Activated CD8-positive, alpha-beta memory T cell treated with anti-CD3 and anti-CD28 coated beads for 1 hour (primary cell): ENCODE measurements at places on chromosomes 2 and 18.
A peak's percentile ranks its signal among the peaks of the same experiment; 100 is the strongest.

DNA sequence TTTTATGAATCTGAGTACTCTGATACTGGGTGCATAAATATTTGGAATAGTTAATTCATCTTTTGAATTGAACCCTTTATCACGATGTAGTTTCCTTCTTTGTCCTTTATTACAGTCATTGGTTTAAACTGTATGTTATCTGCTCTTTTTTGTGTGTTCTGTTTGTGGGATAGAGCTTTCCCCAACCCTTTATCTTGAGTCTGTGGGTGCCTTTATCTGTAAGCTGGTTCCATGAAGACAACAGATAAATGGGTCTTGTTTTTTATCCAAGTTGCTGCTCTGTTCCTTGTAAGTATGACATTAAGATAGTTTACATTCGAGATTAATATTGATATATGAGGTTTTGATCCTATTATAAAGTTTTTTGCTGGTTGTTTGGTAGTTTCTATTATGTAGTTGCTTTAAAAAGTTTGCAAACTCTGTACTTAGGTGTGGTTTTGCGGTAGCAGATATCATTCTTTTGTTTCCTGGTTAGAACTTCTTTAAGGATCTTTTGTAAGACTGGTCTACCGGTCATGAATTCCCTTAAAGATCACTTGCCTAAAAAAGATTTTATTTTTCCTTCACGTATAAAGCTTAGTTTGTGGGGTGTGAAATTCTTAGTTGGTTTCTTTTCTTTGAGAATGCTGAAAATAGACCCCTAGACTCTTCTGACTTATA is 1451.3 kb upstream of the SLC39A10 start:
- no peak for DNase-seq

GRCh38 chr2:44825702-44826101 is 115.8 kb upstream of the SIX3 start:
- no peak for DNase-seq

DNA sequence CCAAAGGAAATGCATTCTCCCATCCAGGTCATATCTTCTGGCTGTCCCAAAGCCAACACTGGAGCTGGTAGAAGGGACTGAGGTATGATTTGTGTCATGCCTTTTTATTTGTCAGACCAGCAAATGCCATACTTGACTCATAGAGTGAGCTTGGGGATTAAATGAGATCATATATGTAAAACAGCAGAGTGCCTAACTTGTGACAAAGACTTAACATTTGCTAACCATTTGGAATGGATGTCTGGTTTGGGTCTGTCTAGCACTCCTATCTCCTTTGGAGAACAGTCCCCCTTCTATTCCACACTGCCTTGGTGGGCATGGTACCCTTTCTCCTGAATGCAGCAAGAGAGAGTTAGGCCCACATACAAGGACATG is 128.5 kb upstream of the LGALSL start:
- DNase-seq = no peak

GRCh38 chr2:236090027-236090382 is 78.2 kb downstream of the GBX2 start:
- no peak for DNase-seq

- DNase-seq = no peak
These were observed 31.8 kb downstream of the SALL3 start for GRCh38 chr18:79011300-79011870.

DNA sequence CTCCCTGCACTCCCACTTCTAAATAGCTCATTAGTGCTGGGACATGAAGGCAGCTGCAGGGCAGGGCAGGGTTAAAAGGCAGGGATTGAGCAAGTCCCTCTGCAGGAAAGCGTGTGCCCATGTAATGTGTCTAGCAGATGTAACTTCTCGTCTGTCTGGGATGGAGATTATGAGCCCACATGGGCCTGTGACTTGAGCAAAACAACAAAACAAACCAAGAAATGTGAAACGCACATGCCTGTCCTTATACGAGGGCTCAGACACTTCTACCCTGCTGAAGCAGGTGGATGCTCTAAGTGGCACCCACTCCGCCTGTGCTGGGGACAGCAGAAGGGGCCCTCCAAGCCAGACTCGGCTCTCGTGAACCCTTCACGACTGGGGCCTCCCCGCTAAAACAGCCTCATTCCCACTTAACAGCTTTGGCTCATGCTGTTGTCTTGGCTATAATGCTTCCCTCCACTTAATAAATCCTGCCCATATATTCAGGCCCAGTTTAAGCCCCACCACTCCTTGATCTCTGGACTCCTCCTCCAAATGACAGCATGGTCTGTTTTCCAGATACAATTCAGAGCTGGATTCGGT is 40.9 kb downstream of the TMEM247 start:
- no peak for DNase-seq

DNA sequence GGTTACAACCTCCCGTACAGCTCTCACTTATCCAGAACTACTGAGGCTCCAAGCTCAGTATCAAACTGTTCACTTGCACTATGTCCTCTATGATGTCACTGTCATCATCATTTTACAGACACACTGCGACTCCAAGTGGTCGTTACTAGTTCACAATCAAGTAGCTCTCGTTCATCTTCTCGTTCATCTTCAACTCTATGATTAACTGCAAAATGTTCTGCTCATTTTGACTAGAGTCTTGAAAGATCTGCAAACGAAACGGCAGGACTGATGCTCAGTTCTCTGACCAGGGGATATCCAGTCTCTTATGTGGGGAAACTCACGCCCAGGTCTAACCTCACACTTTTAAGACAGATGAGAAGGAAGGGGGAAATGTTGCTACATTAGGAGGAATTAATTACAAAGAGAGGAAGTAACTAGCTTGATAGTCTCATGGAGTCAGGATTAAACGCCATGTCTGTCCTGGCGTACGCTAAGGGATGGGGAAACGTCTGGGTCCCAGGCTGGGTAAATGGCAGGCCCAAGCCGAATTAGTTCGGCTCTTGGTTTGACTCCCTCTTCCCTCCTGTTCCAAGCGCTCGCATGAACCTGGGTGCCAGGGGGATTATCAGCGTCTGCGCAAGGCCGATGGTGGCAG is 794 bp upstream of the CHCHD5 start:
- DNase-seq = peak; percentile 8

DNA sequence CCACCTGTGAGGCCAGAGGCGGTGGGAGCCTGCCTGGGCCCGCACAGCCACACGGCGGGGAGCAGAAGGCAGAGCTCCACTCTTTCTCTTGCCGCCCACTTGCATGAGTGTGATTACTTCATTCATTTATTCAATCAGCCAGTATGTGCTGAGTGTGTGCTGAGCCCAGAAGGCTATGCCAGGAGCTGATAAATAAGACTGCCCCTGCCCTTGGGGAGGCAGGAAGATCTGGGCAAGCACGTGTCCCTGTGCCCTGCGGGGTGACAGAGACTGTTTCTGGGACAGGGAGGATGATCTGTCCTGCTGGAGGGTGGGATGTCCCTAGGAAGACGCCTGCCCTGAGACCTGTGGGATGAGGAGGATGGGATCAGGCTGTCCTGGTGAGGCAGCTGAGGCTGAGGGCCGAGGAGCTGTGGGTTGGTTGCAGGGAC is 250.8 kb downstream of the DYSF start:
- DNase-seq = no peak

- DNase-seq = no peak
These were observed 14.6 kb downstream of the TCF4 start for GRCh38 chr18:55573386-55573785.

GRCh38 chr2:241989074-241989473 is 119.5 kb downstream of the RTP5 start:
- no peak for DNase-seq

- DNase-seq = no peak
These were observed 184.9 kb downstream of the GLI2 start for GRCh38 chr2:120920454-120921148.

GRCh38 chr2:47655563-47655880 is 127.4 kb upstream of the MSH6 start:
- no peak for DNase-seq

- no peak for DNase-seq
These were observed 72.2 kb upstream of the OTOS start for GRCh38 chr2:240212425-240213225.

DNA sequence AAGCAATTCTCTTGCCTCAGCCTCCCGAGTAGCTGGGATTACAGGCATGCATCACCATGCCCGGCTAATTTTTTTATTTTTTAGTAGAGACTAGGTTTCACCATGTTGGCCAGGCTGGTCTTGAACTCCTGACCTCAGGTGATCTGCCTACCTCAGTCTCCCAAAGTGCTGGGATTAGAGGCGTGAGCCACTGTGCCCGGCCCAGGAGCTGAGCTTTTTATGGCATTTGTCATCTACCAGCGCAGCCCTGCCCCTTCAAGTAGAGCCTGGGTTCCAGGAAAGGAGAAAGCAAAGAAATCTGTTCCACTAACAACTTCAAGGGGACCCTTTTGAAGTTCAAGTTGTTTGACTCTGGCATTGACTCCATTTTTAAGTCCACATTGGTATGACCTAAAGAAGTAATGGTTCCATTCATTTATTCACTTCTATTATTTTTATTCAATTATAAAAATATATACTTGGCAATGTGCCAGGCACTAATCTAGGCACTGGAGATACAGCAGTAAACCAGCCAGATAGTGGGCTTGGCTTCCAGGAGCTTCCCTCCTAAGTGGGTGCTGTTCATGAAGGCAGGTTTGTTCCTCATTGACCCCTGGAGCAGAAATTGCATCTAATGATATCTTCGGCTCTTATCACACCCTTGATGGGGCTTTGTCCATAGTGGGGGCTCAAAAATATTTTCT is 8.0 kb upstream of the SFTPB start:
- DNase-seq = no peak

GRCh38 chr2:149664896-149665295 is 77.3 kb upstream of the MMADHC start:
- no peak for DNase-seq

GRCh38 chr2:224517963-224518362 is 67.2 kb downstream of the CUL3 start:
- DNase-seq = no peak

DNA sequence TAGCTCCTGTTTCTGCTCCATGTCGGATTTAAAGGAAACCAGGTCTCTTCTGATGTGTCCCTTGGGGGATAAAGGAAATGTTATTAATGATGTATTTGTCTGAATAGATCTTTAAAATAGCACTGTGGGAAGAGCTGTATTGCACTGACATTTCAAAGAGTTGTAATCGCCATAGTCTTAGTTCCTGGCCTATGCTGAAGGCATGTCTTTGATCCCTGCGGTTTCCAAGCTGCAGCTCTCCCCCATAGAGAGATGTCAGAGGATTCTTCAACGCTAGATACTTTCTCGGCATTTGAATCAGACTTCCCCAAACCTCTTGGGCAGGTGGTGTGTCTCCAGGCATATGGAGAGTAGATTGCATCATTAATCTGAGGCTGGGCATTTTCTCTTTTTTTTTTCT is 40.4 kb downstream of the NAT8 start:
- DNase-seq = no peak

DNA sequence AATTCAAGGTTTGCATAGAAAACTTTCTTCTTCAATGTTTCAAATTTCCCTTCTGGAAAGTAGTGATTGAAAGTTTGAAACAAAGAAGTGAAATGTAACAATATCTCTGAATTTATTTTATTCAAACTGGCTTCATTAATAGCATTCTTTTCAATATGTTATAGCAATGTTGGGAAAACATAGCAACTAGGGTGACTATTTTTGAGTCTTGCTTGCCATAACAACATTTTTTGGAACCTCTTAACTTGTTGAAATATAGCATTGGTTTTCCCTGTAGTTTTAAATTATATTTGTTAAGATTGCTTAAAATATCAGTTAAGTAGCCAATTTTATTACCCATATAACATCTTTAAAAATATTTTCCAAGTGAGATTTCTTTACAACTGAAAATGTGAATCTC is 141.7 kb upstream of the OSR1 start:
- DNase-seq = no peak

DNA sequence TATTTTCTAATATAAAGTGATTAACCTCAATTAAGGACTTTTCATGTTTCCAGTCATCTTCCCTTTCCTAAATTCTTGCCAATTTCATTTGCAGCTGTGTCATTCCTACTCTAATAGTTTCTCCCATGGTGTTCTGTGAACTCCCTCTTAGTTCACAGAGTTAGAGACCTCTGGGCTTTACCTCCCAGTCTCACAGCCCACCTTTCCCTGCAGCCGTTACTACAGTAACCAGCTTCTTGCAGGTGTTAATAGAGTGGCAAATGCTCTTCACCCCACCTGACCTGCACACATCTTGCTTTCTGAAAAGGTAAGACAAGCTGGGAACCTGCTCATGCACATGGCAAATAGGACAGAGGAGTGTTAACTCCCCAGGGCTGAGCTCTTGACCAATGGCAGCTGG is 250.1 kb downstream of the FBXO15 start:
- DNase-seq = no peak

DNA sequence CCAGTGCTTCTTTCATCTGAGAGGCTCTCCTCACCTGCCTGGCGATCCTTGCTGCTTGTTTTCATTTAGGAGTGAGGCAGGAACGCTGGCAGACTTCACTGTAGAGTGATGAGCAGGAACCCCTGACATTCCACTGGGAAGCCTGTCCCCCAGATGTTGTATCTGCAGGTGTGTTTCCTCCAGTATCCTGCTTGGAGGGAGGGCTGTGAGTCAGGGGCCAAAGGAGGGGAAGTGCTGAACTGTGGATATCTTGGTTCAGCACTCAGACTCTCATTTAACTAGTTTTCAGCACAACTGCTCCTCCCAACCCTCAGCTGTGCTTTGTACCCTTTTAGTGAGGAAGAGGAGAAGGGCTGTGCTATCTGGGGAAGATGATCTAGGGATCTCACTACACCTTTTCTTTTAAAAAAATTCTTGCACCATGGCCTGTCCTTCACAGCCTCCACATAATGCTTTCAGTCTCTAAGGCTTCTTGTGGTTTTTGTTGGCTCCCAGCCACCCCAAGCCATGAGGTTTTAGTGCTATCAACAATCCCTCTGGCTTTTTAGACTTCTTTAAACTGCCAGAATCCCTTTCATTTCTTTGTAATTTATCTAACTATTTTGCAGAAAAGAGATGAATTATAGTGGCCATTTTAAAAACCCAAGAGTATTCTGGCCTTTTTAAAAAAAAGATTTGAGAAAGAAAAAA is 11.2 kb downstream of the ANKAR start:
- no peak for DNase-seq

- DNase-seq = no peak
These were observed 138.7 kb downstream of the TTC32 start for GRCh38 chr2:19762959-19763605.

GRCh38 chr2:120864981-120865380 is 129.3 kb downstream of the GLI2 start:
- no peak for DNase-seq

- DNase-seq = no peak
These were observed 51.5 kb downstream of the EIPR1 start for GRCh38 chr2:3326182-3326537.

DNA sequence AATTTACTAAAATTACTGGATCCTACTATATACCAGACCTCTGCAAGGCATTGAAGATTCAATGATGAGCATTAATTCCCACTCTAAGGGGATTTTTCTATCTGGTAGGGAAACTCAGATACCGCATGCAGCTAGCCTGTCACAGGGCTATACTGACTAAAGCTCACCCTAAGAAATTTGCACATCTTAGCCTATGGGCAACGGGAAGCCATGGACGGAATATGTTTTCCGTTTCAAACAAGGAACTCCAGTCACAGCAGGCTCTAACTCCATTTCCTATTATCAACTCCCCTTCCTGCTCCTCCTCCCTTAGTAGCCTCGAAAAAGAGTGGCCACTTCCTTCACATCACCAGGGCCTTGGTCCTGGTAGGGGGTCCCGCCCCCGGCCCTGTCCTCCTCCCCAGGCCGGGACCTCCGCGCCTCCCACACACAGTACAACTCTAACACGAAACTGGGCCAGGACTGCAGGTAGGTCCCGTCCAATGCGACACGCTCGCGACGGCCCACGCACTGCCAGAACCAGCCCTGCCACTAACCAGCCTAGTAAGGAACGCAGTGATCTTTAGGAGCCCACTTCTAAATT is 659 bp upstream of the COX5B start:
- no peak for DNase-seq
